ENCODE measurements at places on chromosomes 2 and 18.

DNA sequence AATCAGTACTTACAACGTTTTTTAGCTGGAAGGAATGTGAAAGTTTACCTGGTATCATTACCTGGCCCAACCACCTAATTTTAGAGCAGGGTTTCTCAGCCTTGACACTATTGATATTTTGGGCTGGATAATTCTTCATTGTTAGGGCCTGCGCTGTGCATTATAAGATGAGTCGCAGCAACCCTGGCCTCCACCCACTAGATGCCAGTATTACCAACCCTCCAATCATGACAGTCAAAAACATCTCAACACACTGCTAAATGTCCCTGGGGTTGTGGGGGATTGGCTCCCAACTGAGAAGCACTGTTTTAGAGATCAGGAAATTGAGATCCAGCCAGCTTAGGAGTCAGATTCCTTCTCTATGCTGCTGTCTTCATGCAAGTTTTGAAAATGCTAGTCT, 265.3 kb upstream of the TCF4 start:
- DNase-seq = no peak

GRCh38 chr18:37336568-37337285, 228.9 kb downstream of the CELF4 start:
- DNase-seq = no peak

- no peak for DNase-seq
Measured at GRCh38 chr2:66507673-66508201, 72.8 kb downstream of the MEIS1 start.

DNA sequence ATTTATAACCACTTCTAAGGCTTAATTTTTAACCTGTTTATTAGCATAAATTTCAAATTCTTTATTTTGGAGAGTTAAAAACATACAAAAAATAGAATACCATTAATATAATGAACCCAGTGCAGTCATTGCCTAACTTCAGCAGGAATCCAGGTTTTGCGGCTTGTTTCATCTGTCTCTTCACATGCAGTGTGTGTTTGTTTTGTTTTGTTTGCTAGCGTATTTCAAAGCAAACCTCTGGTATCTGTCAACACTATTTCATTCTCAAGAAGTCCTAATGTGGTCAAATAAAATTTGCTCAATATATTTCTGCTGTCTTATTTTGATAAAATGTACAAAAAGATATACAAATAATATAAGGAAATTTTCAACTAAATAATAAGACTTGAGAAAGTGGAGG, 328.5 kb downstream of the AGPS start:
- no peak for DNase-seq

DNA sequence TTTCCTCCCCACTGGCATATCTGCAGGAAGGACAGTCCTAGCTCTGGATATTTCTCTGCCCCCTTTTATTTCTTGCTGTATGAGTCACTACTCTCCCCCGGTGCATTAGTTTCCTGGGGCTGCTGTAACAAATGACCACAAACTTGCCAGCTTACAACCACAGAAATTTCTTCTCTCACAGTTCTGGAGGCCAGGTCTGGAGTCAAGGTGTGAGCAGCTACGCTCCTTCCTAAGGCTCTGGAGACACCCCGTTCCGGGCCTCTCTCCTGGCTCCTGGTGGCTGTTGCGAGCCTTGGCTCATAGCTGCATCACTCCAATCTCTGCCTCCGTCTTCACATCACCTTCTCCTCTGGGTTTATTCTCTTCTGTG, 34.1 kb downstream of the PTPRM start:
- no peak for DNase-seq

GRCh38 chr18:76374330-76375281, 120.4 kb downstream of the ZNF516 start:
- peak; percentile 33 for DNase-seq

GRCh38 chr2:211930331-211930730, 608.3 kb downstream of the ERBB4 start:
- no peak for DNase-seq

DNA sequence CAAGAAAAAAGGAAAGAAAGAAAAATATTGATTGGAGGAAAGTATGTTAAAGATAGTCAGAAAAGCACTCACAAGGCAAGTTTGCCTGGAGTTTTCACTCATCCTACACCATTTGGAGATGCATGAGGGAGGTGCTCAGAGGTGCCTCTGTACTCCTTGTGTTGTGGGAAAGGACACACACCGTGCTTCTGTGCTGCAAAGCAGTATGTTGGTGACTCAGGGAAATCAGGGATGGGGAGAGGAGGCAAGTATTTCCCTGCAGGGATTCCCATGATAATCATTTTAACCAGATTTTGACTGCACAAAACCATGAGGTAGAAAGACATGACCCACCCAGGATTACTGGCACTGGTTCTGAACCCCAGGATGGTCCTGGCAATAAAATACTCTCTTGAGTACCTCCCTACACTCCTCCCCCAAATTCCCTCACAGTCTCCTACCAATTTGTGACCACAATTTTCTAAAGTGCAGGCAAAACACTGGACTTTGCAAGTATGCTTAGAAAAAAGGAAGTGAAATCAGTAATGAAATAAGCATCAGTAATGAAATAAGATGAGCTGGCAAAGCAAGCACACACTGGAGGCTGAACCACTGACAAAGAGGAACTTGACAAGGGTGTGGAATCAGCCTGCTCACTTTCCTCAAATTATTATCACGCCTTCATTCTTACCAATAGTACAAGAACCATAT, 155.5 kb upstream of the ACVR2A start:
- no peak for DNase-seq
